Lung (tissue), 17 donors: ENCODE measurements at places on chromosomes 1 and 21.
A peak's percentile ranks its signal among the peaks of the same experiment; 100 is the strongest.

DNA sequence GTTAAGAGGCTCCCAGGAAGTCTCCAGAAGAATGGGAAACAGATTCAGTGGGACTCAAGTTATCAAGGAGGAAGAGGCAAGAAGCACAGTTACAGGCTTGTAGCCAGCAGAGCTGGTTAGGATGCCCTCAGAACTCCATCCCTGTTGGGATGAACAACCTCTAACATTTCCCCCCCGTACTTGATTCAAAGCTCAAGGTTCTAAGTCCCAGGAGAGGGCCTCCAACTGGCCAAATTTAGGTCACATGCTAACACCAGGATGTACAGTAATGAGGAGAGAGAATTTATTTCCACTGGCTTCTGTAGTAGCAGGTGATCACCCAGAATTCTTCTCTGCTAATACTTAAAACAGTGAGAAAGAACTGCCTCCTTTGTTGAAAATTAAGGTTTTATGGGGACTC, 22.3 kb upstream of the HSPA13 start:
- no peak for DNase-seq

GRCh38 chr21:42619166-42619565, 34.3 kb upstream of the PDE9A start:
- DNase-seq: no peak

DNA sequence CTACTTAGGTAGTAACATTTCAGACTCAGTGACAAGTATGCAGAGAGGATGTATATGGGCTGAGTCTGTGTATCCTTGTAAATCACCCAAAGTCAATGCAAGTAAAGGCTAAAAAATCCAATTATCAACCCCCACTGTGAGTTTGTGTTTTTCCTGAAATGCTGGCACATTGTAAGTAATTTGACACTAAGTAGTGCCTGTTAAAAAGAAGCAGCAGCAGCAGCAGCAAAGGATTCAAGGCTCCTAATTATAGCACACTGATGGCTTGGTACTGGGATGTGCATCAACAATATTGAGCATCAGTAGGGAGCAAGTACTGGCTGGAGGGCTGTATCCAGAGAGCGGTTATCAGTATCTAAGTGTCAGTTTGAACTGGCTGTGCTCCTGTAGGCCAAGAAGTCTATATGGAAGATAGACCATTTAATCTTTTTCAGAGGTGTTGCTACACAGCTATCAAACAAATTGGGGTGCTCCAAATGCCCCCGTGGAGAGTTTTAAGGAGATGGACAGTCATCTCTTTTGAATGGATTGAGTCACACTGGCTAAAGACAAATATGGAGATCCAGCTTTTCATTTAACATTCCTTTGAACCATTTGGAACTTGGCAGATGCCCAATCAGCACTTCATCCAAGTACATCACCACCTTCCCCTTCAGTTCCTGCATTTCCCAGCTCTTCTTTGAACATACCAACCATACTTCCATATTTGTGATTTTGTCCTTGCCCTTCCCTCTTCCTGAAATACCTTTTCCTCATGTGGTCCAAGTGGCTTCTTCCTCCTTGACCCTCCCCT, 241.2 kb upstream of the ST6GALNAC5 start:
- peak; percentile 40 for DNase-seq

DNA sequence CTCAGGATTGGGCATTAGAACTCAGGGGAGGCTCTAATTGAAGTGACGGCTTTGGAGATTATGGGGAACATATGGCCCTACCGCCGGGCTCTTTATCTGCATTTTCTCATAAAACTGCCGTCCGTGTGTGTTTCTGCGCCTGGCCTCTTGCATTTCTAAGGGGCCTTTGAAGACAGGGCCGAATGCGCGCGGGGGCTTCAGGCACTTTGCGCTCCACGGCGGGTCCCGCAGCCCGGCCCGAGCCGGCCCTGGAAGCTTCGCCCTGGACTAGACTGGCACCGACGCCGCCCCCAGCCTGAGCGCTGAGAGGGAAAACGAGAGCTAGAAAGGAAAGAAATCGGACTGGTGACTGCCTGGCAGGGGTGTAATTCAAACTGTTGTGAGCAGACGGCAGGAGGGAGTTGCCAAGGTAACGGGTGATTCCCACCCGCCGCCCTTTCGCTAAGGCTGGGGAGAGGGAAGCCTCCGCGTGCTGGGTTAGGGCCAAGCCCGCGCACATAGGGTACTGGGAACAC, 120.7 kb downstream of the LMX1A start:
- no peak for DNase-seq

DNA sequence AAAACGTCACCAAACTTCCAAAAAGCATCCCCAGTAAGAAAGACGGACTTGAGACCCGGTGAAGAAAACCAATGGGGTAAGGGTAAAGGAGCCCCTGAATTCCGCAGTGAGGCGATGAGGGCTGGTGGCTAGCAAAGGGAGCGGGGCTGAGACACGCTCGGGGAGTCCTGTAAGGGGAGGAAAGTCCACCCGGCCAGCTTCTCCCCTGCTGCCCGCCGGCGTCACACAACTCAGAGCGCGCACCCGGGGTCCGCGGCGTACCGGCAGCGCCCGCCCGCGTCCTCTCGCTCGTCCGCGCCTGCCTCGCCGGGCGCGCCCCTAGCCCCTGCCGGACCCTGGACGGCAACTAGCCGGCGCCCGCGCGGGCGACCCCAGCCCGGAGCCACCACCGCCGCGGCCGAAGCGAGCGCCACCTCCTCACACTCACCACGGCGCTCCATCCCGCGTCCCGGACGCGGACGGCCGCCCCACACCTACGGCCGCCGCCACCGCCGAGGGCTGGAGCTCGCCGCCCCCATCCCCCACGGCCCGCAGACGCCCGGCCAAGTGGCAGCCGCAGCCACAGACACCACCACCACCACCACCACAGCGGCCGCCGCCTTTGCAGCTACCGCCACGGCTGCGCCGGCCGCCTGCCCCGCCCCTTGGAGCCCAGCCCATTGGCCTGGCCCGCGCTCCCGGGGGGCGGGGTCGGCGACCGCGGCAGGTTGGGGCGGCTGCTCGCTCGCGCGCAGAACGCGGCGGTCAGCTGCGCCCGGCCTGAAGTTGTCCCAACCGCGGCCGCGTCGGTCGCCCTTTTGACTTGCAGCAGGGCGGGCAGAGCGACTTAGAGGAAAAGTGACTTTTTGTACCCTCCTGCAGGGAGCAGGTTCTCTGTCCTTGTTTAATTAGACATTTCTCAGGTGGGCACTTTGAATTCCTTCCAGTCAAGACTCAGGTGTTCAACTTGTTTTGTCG, 10.0 kb upstream of the ARHGAP29 start:
- DNase-seq: peak; percentile 57

DNA sequence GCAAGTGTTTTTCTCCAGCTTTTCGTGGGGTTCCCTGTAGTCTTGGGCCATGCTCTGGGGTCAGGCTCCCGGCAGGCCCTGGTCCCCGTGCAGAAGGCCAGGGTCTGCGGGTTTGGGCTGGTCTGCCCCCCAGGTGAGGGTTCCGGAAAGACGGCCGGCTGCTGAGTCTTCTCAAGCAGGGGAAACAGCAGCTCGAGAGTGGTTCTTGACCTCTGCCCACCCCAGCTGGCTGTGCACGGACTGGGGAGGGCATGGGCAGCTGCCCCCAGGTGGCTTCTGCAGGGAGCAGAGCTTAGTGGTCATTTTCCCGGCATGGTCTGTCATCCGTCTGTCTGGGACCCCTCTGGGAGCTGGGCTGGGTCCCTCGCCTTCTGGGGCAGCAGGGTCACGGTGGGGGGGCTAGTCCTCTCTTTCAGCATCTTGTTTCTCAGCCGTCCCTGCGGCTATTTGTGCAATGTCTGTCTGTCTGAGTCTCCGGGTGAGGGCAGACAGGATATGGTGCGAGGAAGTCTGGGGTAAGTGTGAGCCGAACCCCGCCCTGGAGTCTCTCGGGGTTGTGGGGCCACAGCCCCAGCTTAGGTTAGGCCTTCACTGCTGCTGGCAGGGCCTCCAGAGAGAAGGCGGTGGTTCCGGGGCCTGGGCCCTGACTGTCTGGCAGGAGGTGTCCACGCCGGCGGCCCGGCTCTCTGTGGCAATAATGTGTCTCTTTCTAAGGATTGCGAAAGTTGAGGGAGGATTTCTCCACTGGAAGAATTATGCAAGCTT, 6.1 kb downstream of the SKI start:
- peak; percentile 93 for DNase-seq

DNA sequence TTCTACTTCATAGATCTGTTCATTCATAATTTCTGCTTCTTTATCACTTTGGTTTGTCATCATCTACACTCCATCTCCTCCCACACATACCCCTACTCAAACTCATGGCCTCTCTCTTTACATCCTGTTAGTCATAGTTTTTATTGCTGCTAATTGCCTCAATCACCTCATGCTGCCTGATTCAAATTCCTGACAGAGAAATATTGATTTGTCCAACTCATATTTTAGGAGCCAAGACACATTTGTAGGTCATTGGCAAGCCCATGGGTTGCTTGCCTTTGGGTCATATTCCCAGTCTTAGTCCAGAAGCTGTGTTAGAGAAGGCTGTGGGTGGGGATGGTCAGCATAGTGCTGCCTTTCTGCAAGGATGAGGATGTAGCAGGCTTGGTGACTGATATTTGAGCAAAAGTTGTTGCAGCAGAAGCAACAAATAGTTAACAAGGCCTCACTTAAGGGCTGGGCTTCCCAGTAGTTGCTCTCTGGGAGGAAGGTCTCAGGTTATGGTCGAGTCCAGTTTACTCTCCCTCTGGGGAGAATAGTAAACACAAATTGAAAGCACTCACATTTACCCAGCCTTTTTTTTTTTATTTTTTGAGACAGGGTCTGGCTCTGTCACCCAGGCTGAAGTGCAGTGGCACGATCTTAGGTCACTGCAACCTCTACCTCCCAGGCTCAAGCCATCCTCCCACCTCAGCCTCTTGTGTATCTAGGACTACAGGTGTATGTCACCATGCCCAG, 22.4 kb upstream of the EPS15 start:
- no peak for DNase-seq

- DNase-seq: no peak
These were observed 157.2 kb upstream of the COL11A1 start for GRCh38 chr1:103265551-103265950.

- DNase-seq: no peak
These were observed 22.8 kb downstream of the INSL5 start for GRCh38 chr1:66778266-66778665.

GRCh38 chr1:59554011-59554663, 257.2 kb downstream of the FGGY start:
- DNase-seq: peak; percentile 36

DNA sequence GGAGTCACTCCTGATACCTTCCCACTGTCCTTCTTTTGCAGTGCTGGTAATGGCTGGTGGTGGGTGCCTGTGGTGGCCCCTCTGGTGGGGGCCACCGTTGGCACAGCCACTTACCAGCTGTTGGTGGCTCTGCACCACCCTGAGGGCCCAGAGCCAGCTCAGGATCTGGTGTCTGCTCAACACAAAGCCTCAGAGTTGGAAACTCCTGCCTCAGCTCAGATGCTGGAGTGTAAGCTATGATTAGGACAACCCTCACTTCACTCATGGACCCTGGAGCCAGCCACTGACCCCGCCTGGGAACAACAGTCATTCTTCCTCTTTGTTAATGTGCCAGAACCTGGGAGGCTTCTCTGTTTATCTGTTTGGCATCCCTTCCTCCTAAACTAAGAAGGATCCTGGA, 1.1 kb upstream of the ATP8B2 start:
- no peak for DNase-seq
